ENCODE measurements at places on chromosomes 13 and 19.

GRCh38 chr13:83914368-83914767 is 32.1 kb upstream of the SLITRK1 start:
- DNase-seq: no peak

DNA sequence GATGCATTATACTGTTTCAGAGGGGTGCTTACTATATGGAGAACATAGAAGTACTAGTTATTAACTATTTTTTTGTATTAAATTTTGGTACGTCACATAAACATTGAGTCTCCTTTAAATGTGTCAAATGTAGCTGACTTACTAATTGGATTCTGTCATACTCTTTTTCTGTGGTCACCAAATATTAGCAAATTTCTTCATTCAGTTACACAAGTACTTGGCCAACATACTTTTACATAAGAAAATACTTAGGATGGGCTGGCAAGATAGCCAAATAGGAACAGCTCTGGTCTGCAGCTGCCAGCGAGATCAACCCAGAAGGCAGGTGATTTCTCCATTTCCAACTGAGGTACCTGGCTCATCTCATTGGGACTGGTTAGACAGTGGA is 19.2 kb downstream of the LPAR6 start:
- no peak for DNase-seq

DNA sequence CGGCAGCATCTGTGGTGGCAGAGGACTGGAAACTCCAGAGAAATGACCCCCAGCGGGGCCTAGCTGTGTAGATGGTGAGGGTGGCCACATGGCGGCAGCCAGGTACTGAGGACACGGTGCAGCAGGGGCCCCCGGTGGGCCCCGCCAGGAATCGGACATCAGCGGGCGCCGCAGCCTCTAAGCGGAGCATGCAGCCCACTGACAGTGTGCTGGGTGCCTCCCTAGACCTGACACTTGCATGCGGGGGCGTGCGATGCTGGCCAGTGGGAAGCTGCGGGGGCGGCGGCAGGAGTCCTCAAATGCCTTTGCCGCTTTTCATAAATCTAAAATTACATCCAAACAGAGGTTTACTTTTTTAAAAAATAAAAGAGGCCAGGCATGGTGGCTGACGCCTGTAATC is 16.1 kb downstream of the ADAT3 start:
- no peak for DNase-seq

DNA sequence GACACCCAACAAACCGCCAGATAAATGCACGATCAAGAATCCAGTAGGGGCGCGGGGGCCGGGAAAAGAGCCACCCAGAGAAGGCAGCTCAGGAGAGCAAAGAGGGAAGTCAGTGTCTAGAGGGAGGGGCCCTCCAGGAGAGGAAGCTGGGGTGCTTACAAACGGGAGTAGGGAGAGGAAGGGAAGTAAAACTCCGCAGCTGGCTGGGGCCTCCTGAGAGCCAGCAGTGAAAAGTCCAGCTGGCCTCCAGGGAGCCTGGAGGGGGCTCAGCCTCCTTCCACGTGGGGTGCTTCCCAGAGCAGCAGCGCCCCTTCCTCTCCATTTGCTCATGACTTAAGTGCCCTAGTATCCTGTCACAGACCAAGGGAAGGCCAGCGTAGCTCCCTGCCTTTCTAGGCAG is 51.8 kb downstream of the TMED1 start:
- no peak for DNase-seq

GRCh38 chr19:39363901-39364457 is 21.8 kb downstream of the SAMD4B start:
- DNase-seq: no peak

DNA sequence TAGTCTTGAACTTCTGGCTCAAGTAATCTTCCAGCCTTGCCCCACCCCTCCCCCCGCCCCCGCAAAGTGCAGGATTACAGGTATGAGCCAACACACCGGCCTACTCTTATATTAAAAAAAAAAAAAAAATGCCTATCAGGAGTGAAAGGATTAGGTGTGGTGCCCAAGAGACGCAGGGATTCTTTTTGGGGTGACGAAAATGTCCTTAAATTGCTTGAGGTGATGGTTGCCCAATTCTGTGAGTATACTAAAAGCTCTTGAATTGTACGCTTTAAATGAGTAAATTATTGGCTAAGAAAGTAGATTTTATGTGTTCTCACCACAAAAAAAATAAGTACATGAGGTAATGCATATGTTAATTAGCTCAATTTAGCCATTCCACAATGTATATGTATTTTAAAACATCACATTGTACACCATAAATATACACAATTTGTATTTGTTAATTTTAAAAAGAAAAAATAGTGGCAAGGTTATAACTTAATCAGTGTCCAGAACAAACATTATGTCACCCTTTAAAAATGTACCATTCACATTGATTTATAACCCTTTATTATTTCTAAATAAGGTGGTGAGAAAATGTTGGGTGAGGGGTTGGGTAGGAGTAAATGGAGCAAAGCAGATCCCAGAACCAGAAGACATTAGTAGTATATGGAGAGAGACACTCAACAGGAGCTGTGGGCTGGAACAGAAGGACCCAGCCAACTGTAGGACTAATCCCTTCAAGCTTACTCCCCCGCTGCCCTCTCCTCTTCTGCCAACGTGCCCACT is 3.9 kb downstream of the IGSF23 start:
- no peak for DNase-seq

GRCh38 chr13:46895381-46895780 is 1.5 kb downstream of the HTR2A start:
- no peak for DNase-seq

- no peak for DNase-seq
Measured at GRCh38 chr19:32647361-32647760, 27.6 kb downstream of the ANKRD27 start.

DNA sequence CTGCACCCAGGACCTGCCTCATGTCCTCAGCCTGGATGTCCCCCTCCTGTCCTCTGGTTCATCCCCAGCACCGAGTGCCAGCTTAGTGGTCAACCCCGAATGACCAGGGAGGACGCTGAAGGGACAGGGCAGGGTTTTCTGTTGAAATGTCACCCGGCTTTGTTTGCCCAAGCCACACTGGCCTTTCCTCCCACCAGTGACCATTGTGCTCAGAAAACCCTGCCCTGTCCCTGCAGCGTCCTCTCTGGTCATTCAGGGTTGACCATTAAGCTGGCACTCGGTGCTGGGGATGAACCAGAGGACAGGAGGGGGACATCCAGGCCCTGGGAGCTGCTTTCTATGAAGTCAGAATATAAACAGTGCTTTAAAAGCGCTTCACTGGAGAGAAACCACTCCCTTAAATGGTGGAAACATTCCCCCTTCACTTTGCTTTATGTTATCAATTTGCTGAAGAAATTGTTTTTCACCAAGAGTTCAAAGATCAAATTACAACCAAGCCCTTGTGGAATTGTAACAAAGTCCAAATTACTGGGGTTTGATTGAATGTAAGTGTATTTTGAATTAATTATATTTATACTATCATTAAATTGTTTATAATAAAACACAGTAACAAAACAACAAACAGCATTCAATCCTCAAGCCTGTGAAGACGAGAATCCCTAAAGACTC is 21.4 kb downstream of the CARS2 start:
- no peak for DNase-seq

GRCh38 chr19:39828015-39828653 is 5.8 kb downstream of the DYRK1B start:
- DNase-seq: no peak

DNA sequence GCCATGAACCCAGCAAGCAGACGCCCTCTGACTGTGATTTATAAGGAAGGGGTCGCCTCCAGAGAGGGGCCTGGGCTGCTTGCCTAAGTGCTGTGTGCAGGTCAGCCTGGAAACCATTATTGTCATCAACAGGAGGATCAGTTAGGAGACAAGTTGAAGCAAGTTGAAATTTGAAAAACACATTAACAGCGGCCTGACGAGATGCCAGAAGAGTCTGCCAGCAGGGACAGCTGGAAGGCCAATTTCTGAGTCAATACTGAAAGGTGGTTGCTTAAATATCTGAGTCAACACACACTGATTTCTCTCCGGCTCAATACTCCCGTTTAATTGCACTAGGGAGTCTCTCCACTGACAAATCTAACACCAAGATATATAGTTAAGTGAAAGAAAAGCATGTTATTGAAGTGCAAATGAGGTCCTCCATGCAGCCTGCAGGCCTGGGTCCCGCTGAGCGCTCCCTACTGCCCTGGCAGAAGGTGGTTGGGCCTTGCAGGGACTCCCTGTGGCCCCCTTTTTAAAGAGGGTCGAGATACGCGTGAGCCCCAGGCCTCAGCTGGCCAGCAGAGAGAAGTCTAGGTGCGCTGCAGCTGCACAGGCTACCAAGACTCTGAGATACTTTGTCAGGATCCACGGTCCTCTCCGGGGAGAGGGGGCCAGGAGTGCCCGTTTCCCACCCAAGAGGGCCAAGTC is 91.1 kb downstream of the RNASEH2B start:
- DNase-seq: no peak

GRCh38 chr19:37007587-37008220 is 70.5 kb upstream of the ZNF420 start:
- no peak for DNase-seq

GRCh38 chr19:19213426-19214158 is 1.8 kb downstream of the NCAN start:
- DNase-seq: no peak

All from stimulated activated CD4-positive, alpha-beta T cell treated with anti-CD3 and anti-CD28 coated beads, Interleukin-1b, Interleukin-23, amount 100 ng/mL, for 1 hour (primary cell).